Stimulated activated naive B cell treated with anti-CD40 and anti-IgM and Interleukin-4, amounts not matched to agents 10 μg/mL and 1 μg/mL and 100 μg/mL, for 72 hours (primary cell): ENCODE measurements at places on chromosomes 12 and 14.

DNA sequence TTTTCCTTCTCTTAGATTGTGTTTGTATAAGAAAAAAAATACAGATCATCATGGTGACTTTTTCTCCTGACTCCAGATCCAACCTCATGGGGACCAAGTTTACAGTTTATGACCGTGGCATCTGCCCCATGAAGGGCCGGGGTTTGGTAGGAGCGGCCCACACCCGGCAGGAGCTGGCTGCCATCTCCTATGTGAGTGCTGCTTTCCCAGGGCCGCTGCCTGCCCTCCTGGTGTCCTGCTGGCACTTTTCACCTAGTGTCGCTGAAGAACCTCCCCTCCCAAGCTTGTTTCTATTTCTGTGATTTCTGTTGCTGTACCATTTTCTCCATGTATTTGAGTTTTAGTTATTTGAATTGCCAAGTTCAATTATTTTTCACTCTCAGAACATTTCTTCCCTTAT is 24.8 kb upstream of the TEAD4 start:
- DNase-seq: no peak
- H3K27ac ChIP-seq: no peak overlapping the region
- no peaks in the 10 kb centered on the region for H3K4me1 ChIP-seq
- peaks cover 33% of the 10 kb centered on the region for H3K36me3 ChIP-seq
- no peak overlapping the region for H3K4me3 ChIP-seq
- H3K27me3 ChIP-seq: no peaks in the 10 kb centered on the region

GRCh38 chr12:11797317-11797913 is 147.9 kb downstream of the ETV6 start:
- H3K4me3 ChIP-seq: no peak overlapping the region
- H3K27me3 ChIP-seq: no peaks in the 10 kb centered on the region
- H3K36me3 ChIP-seq: peaks cover 65% of the 10 kb centered on the region
- peak overlapping the region; percentile 60 for H3K27ac ChIP-seq

- H3K27ac ChIP-seq: no peak overlapping the region
- no peak for DNase-seq
- H3K36me3 ChIP-seq: no peaks in the 10 kb centered on the region
- H3K4me3 ChIP-seq: no peak overlapping the region
- H3K4me1 ChIP-seq: peaks cover 14% of the 10 kb centered on the region
- H3K27me3 ChIP-seq: no peaks in the 10 kb centered on the region
Measured at GRCh38 chr14:59313144-59313651, 124.7 kb downstream of the DAAM1 start.

GRCh38 chr14:102279282-102279681 is 25.7 kb downstream of the MOK start:
- no peaks in the 10 kb centered on the region for H3K4me1 ChIP-seq
- H3K27ac ChIP-seq: no peak overlapping the region
- H3K27me3 ChIP-seq: no peaks in the 10 kb centered on the region
- no peak for DNase-seq

DNA sequence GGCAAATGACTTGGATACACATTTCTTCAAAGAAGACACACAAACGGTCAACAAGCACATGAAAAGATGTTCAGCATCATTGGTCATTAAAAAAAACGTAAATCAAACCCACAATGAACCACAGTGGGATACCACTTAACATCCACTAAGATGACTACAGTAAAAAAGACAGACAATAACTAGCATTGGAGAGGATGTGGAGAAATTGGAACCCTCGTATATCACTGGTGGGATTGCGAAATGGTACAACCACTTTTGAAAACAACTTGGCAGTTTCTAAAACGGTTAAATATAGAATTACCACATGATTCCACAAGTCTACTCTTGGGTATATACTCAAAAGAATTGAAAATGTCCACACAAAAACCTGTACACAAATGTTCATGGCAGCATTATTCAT is 25.2 kb upstream of the PPFIBP1 start:
- H3K27ac ChIP-seq: no peak overlapping the region
- no peak for DNase-seq
- H3K27me3 ChIP-seq: peaks cover 4% of the 10 kb centered on the region
- H3K4me3 ChIP-seq: no peak overlapping the region
- H3K36me3 ChIP-seq: peaks cover 3% of the 10 kb centered on the region
- peaks cover 7% of the 10 kb centered on the region for H3K4me1 ChIP-seq

DNA sequence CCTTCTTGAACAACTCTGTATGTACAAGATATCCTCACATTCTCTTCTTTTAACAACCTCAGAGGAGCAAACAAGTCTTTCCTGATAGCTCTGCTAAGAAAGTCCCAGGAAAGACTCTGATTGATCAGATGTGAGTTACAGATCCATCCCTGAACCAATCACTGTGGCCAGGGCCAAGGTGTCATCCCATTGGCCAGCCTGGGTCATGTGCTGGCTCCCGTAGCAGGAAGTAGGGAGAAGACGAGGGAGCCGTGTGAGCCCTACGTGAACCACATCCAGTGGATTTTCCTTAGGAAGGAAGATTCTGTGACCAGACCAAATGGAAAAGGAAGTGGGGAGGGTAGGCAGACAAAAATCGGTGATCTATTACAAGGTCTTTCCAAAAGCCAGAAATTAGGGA is 5.6 kb downstream of the P2RX7 start:
- no peak overlapping the region for H3K4me3 ChIP-seq
- H3K27ac ChIP-seq: no peak overlapping the region
- peaks cover 16% of the 10 kb centered on the region for H3K4me1 ChIP-seq

DNA sequence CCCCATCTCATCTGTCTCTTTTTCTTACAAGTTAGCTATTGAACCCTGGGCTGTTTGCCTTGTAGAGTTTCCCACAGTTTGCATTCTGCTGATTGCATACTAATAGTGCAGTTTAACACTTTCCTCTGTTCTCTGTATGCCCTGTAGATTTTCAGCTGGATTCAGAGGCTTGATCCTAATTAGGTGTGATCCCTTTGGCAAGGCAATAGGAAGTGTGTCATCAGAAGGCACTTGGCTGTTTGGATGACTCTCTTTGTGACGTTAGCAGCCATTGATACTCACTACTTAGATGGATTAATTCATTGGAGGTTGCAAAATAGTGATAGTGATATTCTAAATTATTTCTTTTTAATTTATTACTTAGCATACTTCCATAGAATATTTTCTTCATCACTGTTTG is 33.6 kb downstream of the FUT8 start:
- H3K27ac ChIP-seq: no peak overlapping the region
- no peaks in the 10 kb centered on the region for H3K27me3 ChIP-seq
- peaks cover 27% of the 10 kb centered on the region for H3K4me1 ChIP-seq

- H3K27me3 ChIP-seq: peaks cover 4% of the 10 kb centered on the region
- H3K27ac ChIP-seq: no peak overlapping the region
- DNase-seq: no peak
- H3K4me3 ChIP-seq: no peak overlapping the region
- H3K4me1 ChIP-seq: peaks cover 10% of the 10 kb centered on the region
Measured at GRCh38 chr12:14878488-14878887, 7.2 kb downstream of the MGP start.

DNA sequence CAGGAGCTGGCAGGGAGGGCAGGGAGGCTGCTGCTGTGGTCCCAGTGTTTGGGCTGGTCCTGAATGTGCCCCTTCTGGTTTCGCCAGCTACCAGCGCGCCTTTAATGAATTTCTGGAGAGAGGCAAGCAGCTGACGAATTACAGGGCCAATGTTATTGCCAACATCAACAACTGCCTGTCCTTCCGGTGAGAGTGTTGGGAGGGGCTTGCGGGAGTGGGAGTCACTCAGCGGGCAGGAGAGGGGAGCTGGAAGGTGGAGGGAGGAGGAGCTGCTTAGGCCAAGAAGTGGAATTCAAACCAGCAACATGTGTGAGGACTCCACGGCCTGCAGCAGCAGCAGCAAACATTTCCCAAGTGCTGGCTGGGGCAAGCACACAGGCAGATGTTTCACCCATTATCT is 7.7 kb downstream of the TNFAIP2 start:
- DNase-seq: no peak
- H3K4me1 ChIP-seq: peaks cover 4% of the 10 kb centered on the region
- H3K27me3 ChIP-seq: peaks cover 9% of the 10 kb centered on the region
- H3K4me3 ChIP-seq: no peak overlapping the region

DNA sequence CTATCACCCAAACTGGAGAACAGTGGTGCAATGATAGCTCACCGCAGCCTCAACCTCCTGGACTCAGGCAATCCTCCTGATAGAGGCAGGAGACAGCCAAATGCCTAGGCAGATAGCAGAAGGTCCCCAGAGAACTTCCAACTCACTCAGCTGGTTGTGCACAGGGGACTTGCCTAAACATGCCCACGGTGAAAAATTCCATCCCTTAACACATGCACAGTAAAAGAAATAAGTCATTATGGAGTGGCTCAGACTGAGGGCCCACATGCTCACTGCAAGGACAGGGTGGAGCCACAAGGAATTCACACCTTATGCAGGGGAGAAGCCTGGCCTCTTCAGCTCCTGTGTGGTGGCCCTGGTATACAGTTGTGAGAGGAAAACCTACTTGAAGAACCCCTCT is 525.8 kb upstream of the ATP2B1 start:
- DNase-seq: no peak
- peaks cover 6% of the 10 kb centered on the region for H3K4me1 ChIP-seq
- no peak overlapping the region for H3K27ac ChIP-seq
- no peaks in the 10 kb centered on the region for H3K36me3 ChIP-seq
- H3K27me3 ChIP-seq: peaks cover 8% of the 10 kb centered on the region

DNA sequence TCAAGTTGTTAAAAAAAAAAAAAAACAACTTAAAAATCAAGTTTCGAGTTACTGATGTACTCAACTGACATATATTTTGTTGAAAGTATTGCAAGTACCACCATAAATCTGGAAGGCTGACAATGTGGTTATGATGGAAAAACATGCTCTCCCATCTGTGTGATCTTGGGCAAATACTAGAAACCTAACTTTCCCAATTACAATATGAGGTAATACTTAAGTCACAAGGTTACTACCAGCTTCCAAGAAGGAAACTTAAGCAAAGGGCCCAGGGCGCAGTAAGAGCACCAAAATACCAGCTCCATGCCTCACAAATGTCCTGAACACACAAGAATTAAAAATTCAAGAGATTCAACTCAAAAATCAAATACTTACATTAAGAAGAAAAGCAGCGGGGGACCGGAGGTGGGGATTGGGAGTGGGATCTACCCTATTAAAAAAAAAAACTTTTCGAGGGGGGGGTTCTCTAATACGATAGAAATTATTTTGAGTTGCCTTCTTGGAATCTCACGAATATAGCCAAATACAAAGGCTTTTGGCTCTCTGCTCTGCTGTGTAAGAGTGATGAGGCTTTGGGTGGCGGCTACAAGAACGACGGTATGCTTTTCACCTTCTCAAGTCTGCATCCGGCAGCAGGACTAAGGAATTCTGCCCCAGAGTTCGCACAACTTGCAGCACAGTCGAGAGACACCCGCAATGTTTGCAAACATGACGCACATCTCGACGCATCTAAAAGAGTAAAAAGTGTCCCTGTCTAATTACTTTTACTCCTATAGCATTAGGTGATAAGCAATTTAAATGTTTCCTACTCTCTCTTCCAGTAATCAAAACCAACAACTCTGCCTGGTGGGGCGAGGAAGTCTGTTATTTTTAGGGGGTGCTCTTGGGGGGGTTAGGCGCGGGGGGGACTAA is 1.1 kb downstream of the SAV1 start:
- no peaks in the 10 kb centered on the region for H3K27me3 ChIP-seq
- H3K27ac ChIP-seq: no peak overlapping the region
- no peak overlapping the region for H3K4me3 ChIP-seq
- H3K4me1 ChIP-seq: peaks cover 18% of the 10 kb centered on the region
- peaks cover 12% of the 10 kb centered on the region for H3K36me3 ChIP-seq

DNA sequence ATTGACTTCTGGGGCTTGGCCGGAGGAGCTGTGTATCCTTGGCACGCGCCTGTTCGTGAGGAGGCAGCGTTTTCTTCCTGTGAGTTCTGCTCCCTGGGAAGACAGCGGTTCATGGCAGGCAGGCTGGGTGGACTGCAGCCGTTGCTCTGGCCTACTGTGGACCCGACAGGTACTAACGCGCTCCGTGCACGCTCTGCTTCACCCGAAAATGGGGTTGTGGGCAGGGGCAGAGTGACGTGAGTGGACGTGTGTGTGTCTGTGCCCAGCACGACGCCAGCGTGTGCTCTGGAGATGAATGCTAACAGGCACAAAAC is 179.1 kb downstream of the KIF26A start:
- H3K27me3 ChIP-seq: peaks cover 6% of the 10 kb centered on the region
- no peak overlapping the region for H3K4me3 ChIP-seq
- no peak for DNase-seq
- no peaks in the 10 kb centered on the region for H3K36me3 ChIP-seq
- no peak overlapping the region for H3K27ac ChIP-seq
- H3K4me1 ChIP-seq: no peaks in the 10 kb centered on the region

DNA sequence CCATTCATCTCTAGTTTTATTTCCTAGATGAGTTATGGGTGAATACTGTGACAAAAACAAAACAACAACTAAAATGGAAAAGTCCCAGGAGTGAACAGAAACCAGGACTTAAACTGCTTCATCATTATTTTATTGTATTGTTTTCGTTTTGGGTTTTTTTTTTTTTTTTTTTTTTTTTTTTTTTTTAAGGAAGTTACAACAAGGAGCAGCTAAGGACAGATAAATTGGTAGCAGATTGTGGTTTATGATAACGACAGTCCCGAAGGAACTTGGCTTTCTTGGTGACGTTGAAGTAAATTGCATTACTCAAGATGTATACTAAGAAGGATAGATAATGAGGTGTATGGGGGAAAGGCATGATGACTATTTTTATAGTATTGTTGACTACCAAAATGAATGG is 866.3 kb downstream of the NRXN3 start:
- no peak for DNase-seq
- no peak overlapping the region for H3K4me3 ChIP-seq
- H3K36me3 ChIP-seq: no peaks in the 10 kb centered on the region

GRCh38 chr12:49766115-49766455 is 24.7 kb downstream of the TMBIM6 start:
- no peak for DNase-seq
- H3K36me3 ChIP-seq: peaks cover 28% of the 10 kb centered on the region
- peak overlapping the region; percentile 9 for H3K27ac ChIP-seq
- peaks cover 53% of the 10 kb centered on the region for H3K4me1 ChIP-seq

- no peak for DNase-seq
- no peaks in the 10 kb centered on the region for H3K36me3 ChIP-seq
- no peak overlapping the region for H3K4me3 ChIP-seq
- H3K27ac ChIP-seq: no peak overlapping the region
Measured at GRCh38 chr12:52821826-52822660, 8.1 kb upstream of the KRT4 start.

DNA sequence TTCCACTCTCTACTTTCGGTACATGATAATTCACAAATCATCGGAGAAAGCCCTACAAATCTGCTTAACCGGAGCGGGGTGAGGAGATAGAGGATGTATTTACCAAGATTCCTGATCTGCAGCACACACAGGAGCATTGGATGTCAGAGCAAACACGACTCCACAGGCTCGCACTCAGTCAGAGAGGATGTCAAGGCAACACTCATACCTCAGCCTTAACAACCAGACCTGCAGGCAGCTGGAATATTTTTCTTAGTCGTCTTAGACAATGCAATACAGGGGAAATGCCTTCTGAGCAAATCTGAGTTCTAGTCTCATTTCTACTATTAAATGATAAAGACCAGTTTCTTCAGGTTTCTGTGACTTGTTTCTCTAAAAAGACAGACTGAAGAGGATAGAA is 159.3 kb upstream of the CPNE8 start:
- DNase-seq: no peak
- no peak overlapping the region for H3K4me3 ChIP-seq
- no peaks in the 10 kb centered on the region for H3K36me3 ChIP-seq
- H3K4me1 ChIP-seq: no peaks in the 10 kb centered on the region
- H3K27me3 ChIP-seq: no peaks in the 10 kb centered on the region

- no peak overlapping the region for H3K4me3 ChIP-seq
- H3K27ac ChIP-seq: no peak overlapping the region
- no peaks in the 10 kb centered on the region for H3K4me1 ChIP-seq
Measured at GRCh38 chr14:54301359-54301758, 95.4 kb upstream of the CDKN3 start.
